ENCODE measurements at places on chromosomes 7 and 10.

DNA sequence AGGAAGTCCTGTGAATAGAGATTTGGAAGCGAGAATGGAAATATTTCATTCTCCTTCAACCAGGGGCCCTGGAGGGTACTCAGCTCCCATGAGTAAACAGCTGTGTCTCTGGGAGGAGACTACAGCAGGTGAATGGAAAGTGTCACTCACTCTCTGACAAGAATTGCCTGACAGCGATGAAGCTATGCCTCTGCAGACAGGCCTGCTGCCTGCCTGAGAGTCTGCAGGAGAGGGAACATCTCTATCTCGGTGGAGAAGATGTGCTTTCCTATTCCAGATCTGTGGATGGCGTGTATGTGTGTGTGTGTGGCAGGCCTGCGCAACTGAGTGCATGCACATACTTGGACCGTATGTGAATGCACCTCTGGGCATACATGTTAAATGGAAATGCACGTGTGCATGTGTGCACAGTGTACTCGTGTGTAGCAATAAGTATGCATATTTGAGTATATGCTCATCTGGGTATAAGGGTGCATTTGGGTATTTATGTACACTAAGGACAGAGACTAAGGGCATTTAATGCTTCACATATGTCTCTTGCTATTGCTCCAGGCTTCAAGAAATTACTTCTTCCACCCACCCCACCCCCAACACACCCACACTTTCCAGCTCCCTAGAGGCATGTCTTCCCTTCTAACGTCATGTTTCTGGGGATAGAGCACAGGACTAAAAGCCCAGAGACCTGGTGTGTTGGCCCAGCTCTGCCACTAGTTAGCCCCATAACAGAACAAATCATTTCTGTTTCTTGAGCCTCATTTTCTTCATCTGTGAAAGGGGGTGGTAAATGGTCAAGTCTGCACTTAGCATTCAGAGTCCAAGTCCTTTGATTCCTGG, 4.6 kb upstream of the ADCYAP1R1 start:
- DNase-seq = no peak

DNA sequence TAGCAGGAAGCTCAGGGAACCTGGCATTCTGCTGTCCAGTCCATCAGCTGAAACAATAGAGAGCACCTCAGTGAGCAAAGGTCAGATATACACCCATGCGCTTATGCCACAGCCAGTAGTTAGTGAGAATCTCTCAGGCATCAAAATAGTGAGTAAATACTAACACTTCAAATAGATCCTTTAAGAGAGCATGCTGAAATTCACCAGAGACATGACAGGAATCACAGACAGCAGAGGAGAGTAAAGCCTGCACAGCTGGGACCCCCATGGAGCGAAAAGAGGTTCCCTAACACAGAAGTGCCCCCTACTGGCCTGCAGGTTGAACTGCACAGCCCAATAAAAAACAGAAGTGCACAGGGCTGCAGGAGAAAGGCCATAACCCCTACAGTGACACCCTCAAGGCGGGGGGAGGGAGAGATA, 57.6 kb upstream of the ANTXRL start:
- DNase-seq = no peak

DNA sequence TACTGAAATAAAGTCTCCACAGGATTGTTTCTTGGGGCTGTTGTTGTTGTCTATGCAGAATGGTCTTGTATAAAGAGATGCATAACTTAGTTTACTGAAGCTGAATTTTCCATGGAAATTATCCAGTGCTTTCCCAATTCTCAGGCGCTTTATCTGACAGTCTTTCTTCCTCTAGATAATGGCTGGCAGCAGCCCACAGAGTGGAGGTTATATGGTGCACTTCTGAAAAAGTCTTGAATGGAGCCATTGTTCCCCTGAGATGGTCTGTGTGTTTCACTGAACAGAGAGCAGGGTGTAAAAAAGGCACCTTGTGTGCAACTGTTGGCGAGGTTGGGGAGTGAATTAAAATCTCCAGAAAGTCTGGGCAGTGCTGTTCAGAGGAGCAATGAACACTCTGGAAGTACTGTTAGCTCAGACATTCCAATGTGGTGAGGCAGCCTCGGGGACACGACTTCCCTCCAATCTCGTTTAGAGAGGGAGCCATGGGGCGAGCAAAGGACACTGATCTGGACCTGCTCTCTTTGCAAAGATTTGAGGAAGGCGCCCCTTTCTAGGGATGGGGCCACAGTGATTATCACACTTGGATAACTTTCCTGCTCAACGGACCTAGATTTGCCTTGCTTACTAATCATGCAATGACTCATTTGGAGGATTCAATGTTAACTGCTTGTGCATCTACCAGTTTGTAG, 2.0 kb upstream of the PLCE1 start:
- no peak for DNase-seq

DNA sequence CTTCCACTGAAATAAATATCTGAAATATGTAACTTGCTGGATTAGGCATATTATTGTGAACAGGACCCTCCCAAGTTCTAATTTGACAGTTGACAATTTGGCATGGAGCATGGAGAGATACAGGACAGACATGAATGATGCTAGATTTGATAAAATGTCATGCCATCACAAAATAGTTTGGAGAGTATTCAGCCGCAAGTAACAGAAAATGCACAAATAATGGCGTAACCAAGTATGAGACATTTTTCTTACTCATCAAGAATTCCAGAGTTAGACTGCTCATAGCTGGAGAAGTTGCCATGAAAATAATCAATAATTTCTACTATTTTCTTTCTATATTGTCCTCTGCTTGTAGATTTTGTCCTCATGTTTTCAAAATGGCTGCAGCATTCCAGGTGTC, 45.5 kb upstream of the GPAM start:
- no peak for DNase-seq

DNA sequence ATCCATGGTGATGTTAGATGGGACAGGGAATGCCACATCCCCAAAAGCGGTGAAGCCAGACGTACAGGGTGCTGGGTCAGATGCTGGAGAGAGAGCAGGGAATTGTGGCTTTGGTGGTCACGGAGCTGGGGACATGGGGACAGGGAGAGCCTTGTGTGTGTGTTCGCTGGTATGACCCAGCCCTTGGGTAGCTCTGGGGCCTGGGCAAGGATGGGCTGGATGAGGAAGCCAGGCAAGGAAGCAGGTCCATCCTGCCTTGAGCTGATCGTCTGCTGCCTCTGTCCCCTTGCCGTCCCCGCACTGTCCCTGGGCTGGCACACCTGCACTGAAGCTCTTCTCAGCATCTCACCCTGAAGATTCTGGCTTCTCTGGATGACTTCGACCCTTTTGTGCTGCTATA, 15.4 kb upstream of the CLDN4 start:
- no peak for DNase-seq

DNA sequence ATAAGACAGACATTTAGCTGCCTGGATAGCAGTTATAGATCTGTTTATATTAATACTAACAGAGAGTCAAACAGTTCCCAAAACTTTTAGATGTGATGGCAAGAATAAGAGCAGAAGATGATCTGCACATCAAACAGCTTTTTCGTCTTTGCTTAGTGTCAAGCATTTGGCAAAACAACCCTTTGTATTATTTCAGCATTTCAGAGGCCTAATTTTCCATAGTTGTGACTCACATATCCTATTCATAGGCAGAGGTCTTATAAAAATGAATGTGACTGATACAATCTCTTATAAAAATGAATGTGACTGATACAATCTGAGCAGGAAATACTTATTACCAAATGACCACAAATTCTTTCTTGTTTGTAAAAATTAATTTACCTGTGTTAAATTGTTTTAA, 71.2 kb downstream of the LRRTM3 start:
- DNase-seq = no peak

GRCh38 chr7:116273283-116273917, 63.1 kb downstream of the TES start:
- no peak for DNase-seq

GRCh38 chr7:123231021-123232000, 31.5 kb upstream of the SLC13A1 start:
- no peak for DNase-seq

GRCh38 chr10:58511765-58512490, 744 bp upstream of the BICC1 start:
- DNase-seq = no peak

- no peak for DNase-seq
Observed at GRCh38 chr10:92177546-92177945, 113.3 kb downstream of the CPEB3 start.

DNA sequence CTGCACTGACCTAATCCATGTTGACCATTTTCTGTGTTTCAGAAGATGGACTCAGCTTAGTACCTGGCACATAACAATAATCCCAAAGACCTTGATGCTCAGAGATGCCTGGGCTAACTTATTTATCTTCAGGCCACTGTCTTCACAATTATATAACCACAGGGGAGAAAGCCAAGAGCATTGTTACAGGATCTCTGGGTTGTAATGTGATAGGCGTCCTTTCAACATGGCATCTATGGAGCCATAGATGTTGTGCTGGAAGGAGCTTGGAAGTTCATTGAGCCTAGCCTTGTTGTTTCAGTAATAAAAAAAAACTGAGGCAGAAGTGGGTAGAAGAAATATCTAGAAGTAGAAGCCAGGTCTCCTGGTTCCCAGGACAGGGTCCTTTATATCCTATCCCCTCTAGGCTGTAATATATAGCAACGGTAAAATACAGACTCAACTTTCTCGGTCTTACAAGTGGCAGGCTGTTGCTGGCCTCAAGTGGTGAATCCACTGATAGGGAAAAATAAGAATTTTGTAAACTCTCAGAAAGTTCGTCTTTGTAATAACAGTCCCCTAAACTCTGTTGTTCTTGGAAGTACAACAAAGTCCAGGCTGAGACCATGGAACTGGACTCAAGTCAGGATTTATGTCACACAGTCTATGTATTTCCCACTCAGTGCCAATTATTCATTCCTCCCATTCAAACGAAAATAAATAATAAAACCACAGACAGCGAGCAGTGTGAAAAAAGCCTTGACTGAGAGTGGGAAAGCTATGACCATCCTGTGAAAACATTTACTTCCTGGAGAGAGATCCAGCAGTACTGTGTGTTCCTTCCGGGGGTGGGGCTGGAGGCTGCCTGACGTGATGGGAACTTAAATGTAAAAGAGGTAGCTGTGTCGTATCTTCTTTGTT, 277.6 kb downstream of the REEP3 start:
- no peak for DNase-seq

- DNase-seq = no peak
Observed at GRCh38 chr7:66905278-66905677, 15.7 kb upstream of the TMEM248 start.

DNA sequence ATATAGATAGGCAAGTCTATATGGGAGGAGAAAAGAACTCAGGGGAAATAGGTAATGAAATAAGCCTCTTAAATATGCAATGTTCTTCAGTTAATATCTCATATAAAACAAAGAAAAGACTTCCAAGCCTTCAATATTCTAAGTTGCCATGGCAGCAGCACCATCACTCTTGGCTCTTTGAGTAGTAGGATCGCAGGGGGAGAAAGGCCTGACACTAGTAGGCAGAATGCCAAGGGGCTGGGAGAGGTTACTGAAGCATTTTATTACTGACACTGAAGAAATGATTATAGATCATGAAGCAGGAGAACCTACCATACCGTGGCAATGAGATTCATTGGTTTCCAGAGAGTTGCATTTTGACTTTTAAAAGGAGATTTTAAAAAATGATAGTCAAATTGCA, 193.9 kb downstream of the NXPH1 start:
- DNase-seq = peak; percentile 41

- peak; percentile 54 for DNase-seq
Observed at GRCh38 chr7:90951986-90952954, 312.0 kb upstream of the FZD1 start.

- no peak for DNase-seq
Observed at GRCh38 chr10:75655791-75656451, 224.5 kb downstream of the LRMDA start.

DNA sequence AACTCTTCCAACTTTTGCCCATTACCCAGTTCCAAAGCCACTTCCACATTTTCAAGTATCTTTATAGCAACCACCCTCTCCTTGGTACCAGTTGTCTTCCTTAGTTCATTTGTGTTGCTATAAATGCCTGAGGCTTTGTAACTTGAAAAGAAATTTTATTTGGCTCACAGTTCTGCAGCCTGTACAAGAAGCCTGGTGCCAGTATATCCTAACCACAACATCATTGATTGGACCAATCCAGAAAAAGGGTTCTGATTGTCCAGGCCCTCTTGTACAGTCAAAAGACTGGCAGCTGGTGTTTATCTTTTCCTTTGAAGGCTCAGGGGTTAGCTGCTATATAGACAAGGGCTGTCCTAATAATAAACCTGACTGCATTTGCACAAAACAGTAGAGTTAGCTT, 21.1 kb upstream of the ABCC2 start:
- no peak for DNase-seq

GRCh38 chr7:43430411-43430810, 152.5 kb upstream of the STK17A start:
- no peak for DNase-seq

Measured in NCI-H774 (cell line).